PC-3 (cell line): ENCODE measurements at places on chromosomes 5 and 9. TPM values are rescaled to one million over a fixed set of nuclear protein-coding genes. Genes with fewer than 3 reads are reported as not detected.

DNA sequence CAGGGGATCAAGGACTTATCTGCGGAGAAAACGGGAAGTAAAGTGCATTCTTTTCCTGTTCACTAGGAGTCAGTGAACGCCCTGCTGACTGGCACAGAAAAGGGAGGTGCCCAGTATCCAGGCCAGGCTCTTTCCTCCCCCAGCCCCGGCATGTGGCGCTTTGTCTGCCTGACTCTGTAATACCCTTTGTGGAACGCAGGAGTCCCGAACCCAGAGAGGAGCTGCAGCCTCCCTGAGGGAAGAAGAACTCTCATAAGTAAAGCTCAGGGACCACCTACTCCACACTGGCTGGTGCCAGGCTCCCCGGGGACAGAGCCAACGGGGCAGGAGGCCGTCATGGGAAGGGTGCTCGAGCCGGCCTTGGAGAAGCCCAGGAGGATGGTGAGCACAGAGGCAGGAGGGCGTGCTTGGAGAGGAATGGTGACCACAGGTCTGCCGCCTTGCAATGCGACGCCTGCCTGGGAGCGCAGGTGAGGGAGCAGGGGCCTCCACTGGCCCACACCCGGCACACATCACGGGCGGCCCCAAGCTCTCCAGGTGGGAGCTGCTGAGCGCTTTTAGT lies 31.5 kb downstream of the VAV2 start:
- H3K36me3 ChIP-seq: peaks cover 2% of the 10 kb centered on the region; the same call in 1 of the 2 replicates
- no peak for DNase-seq
- no peak overlapping the region for H3K27ac ChIP-seq
- no peak overlapping the region for H3K4me3 ChIP-seq
- no peaks in the 10 kb centered on the region for H3K4me1 ChIP-seq

GRCh38 chr5:114360816-114361723 lies 800 bp upstream of the KCNN2 start:
- H3K36me3 ChIP-seq: no peaks in the 10 kb centered on the region
- peak overlapping the region; percentile 37; the same call in 1 of the 2 replicates for H3K4me3 ChIP-seq
- DNase-seq: no peak

- no peak overlapping the region for H3K27ac ChIP-seq
- H3K36me3 ChIP-seq: no peaks in the 10 kb centered on the region
- no peak overlapping the region for H3K4me3 ChIP-seq
Measured at GRCh38 chr5:2399804-2400203, 351.7 kb downstream of the IRX2 start.

DNA sequence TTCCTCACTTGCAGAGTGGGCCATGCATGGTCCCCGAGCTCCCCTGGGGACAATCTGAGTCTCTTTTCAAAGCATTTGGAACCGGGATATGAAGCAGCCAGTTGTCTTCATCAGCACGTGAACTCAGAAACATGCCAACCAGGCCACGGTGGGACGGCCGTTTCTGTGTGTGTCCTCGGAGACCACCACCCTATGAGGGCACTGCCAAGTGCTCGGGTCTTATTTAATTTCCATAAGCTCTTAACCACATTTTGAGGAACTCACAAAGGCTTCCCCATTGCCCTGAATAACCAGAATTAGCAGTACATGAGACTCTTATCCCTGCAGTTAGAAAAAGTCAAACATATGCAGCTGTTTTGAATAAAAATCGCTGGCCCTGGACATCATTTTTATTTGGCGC lies 60.1 kb downstream of the OTULIN start:
- peaks cover 10% of the 10 kb centered on the region for H3K4me1 ChIP-seq
- no peak overlapping the region for H3K4me3 ChIP-seq
- DNase-seq: no peak
- no peaks in the 10 kb centered on the region for H3K36me3 ChIP-seq

DNA sequence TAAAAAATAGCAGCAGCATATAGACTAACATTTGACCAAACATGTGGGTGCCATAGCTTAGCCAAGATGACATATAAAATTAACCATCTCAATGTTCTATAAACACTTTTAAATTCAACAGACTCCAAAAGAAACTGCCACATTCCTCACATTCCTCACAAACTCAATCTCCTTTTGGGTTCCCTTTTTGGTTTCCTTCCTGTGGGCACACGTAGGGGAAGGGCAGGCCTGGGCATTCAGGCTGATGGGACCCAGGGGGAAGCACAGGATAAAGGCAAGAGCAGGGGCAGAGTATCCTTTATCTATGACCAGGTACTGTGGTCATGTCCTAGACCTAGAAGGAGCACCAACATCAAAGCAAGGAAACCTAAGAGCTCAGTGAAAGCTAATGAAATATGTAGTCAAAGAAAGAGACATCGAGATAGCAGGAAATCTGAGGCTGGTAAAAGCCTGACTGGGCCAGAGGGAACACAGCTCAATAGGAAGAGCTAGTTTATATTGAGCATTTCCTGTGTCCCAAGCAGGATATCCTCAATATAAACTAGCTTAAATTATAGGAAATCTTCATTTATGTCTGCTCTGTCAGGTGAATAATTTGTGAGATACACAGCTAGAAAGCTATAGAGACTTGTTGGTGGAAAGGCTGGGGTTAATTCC lies 13.6 kb upstream of the ERAP1 start:
- H3K4me3 ChIP-seq: no peak overlapping the region
- no peak overlapping the region for H3K27ac ChIP-seq
- peaks cover 29% of the 10 kb centered on the region for H3K4me1 ChIP-seq
- H3K27me3 ChIP-seq: no peaks in the 10 kb centered on the region

- H3K27me3 ChIP-seq: no peaks in the 10 kb centered on the region
- H3K4me3 ChIP-seq: no peak overlapping the region
- H3K4me1 ChIP-seq: no peaks in the 10 kb centered on the region
- DNase-seq: no peak
Measured at GRCh38 chr5:111656580-111656979, 100.4 kb downstream of the NREP start.

- H3K27me3 ChIP-seq: no peaks in the 10 kb centered on the region
- DNase-seq: no peak
- no peaks in the 10 kb centered on the region for H3K36me3 ChIP-seq
- no peaks in the 10 kb centered on the region for H3K4me1 ChIP-seq
Measured at GRCh38 chr9:7333719-7334118, 465.9 kb downstream of the DMAC1 start.

DNA sequence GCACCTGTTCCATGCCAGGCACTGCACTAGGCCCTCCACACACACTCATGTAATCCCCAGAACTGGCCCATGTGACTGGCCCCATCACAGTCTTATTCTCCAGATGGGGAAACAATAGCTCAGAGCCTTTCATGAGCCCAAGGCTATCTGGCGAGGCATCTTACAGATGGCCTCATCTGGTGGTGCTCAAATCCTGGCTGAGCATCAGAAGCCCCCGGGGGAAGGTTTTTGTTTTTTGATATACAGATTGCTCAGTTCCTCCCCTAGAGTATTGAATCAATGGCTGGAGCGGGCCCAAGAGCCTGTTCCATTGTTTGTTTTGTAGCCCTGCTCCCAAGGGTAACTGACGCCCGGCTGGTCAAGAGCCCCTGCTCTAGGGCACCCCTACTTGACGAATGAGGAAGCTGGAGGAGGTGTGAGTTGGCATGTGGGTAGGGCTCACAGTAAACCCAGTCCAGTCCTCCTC lies 145.3 kb upstream of the RAPGEF1 start:
- H3K4me3 ChIP-seq: no peak overlapping the region
- no peaks in the 10 kb centered on the region for H3K36me3 ChIP-seq
- H3K27ac ChIP-seq: no peak overlapping the region
- DNase-seq: no peak

DNA sequence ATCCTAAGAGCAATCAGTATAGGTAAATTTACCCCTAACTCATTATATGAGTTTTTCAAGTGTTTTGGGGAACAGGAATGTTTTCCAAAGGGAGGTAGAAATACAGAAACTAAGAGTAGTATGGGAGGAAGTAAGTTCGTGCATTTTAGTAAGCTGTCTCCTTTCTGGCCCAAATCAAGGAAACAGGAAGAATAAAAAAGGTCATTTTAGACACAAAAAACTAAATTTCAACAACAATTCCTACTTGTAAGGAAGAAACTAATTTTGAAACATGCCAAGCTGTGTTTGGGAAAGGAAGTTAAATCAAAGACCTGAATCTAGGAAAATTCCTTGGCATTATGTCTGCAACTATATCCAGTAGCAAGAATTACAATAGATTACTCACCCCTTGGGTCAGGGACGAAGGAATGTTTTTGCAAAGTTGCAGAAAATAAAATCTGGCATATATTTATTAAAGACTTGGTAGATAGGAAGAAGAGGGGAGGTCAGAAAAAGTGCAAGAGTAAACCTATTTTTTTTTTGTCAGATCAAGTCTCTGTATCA lies 6.5 kb upstream of the RPS6 start:
- H3K27me3 ChIP-seq: no peaks in the 10 kb centered on the region
- no peak overlapping the region for H3K4me3 ChIP-seq
- no peaks in the 10 kb centered on the region for H3K36me3 ChIP-seq
- H3K4me1 ChIP-seq: 0 out of 2 replicates have a peak, but pooled peaks cover 1% of the 10 kb centered on the region

DNA sequence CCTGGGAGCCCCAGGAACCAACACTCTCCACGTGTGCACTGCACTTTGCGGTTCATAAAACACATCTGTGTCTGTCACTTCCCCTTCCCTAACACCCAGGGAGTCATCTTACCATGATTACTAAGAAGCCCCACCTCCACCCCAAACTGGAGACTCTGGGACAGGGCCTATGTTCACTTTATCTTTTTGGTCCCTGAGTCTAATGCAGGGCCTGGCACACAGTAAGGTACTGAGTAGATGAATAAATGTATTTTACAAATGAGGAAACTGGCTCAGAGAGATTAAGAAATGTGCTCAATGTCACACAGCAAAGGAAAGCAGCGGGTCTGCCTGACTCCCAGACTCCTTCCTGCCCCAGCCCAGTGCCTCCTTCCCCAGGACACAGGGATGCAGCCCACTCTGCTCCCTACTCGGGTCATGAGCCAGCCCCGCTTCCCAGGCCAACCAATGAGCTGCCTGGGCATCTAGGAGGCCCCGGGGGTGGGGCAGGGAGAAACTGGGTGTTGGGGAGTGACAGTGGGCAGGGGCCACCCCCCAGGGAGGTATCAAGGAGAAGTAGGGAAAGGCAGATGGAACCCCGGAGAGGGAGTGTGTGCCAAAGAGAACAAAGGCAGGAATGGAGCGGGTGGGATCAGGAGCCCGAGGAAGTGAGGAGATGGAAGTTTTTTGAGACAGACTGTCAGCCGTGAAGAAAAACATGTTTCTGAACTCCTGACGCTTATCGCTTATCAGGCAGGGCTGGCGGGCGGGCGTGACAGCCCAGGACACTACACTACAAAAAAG lies 30.5 kb downstream of the SHB start:
- no peak for DNase-seq
- H3K27me3 ChIP-seq: no peaks in the 10 kb centered on the region
- H3K4me1 ChIP-seq: peaks cover 64% of the 10 kb centered on the region
- H3K4me3 ChIP-seq: no peak overlapping the region
- H3K36me3 ChIP-seq: no peaks in the 10 kb centered on the region
- H3K27ac ChIP-seq: peak overlapping the region; percentile 85

DNA sequence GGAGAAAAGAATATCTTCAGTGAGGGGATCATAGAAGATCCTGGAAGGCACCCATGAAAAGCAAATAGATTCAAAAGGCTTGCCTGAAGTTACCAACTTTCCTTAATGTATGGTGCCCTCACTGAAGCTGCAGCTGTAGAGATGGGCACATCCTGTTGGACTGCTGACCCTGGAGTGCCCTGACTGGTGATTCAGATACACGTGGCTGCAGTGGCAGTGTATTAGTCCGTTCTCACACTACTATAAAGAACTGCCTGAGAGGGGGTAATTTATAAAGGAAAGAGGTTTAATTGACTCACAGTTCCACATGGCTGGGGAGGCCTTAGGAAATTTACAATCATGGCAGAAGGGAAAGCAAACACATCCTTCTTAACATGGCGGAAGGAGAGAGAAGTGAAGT lies 80.3 kb downstream of the OSMR start:
- H3K27ac ChIP-seq: no peak overlapping the region
- no peak overlapping the region for H3K4me3 ChIP-seq
- DNase-seq: no peak

DNA sequence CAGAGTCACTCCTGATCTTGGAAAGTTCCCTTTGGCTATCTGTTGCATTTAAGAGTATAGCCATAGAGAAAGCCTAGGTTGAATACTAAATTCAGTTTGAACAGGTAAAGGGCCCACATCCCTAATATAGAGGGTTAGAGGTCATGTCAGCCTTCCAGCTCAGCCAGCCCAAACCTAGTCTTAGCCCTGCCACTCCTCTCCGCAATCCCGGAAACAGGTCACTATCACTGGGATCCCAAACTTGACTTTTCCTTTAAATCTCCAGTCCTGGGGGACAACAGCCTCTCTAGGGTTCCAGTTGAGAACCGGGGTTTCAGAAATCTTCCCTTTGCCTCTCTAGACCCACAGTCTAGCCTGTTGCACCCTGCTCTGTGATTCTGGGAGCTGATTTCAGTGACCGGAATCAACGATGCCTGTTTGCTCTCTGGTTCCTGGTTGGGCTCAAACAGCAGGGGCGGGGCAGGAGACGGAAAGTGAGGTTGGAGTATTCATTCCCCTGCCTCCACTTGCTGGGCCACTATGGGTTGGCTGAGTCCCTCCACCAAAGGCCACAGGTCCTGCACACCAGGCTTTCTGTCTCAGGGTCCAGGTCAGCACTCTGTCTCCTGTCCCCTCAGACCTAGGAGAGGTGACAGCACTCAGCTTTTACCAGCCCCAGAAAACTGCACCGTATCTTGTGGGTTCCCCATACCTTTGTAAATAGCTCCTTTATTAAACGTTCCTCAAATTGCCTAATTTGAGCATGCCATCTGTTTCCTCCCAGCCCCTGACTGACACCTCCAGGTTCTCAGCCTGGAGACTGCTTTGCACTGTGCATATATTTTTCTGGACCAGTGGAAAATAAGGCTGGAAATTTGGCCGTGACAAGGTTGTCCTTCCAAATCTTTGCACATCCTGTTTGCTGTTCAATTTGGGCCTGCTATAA lies 23.8 kb upstream of the CPEB4 start:
- no peak overlapping the region for H3K27ac ChIP-seq
- DNase-seq: no peak
- no peaks in the 10 kb centered on the region for H3K36me3 ChIP-seq
- H3K27me3 ChIP-seq: no peaks in the 10 kb centered on the region

- H3K27ac ChIP-seq: no peak overlapping the region
- H3K27me3 ChIP-seq: peaks cover 9% of the 10 kb centered on the region; the same call in 1 of the 2 replicates
- no peaks in the 10 kb centered on the region for H3K36me3 ChIP-seq
- no peak overlapping the region for H3K4me3 ChIP-seq
- no peaks in the 10 kb centered on the region for H3K4me1 ChIP-seq
Measured at GRCh38 chr5:170551076-170551475, 47.3 kb downstream of the KCNIP1 start.

- H3K4me3 ChIP-seq: no peak overlapping the region
- H3K27ac ChIP-seq: no peak overlapping the region
Measured at GRCh38 chr5:78610163-78610583, 38.4 kb downstream of the LHFPL2 start.

SLC34A3 gene
- 1.0 and 1.5 TPM in 2 replicates for total RNA-seq

SIGMAR1 gene
- total RNA-seq: 96.7 and 97.8 TPM in 2 replicates

ANKHD1 gene
- total RNA-seq: 64.6 and 81.1 TPM in 2 replicates

PCDHA2 gene
- total RNA-seq: not detected in 2 replicates

GPR150 gene
- 0.35 TPM in 1 of 2 replicates, not detected in the other for total RNA-seq
